ENCODE measurements at places on chromosomes 5 and 9.

- DNase-seq, result no peak
Observed at GRCh38 chr9:20041697-20042081, 252.9 kb upstream of the SLC24A2 start.

DNA sequence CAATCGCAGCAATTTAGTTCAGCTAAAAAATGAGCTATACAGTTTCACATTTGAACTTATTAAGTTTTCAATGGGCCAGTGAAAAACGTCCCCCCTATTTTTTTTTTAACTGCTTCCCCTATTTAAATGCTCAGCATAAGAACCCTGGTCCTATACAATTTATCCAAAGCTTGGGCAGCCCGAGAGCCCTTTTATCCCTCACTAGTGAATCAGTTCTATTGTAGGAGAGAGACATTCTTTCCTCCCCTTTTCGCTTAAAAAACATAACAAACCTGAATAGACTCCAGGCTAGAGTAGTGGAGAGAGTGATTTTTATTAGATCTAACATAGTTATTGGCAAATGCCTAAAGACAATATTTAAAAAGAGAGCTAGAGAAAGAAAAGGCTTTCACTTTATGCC lies 1.4 kb downstream of the LIX1 start:
- DNase-seq, result no peak

- no peak for DNase-seq
Observed at GRCh38 chr5:55966284-55966683, 28.5 kb downstream of the IL6ST start.

GRCh38 chr5:4987431-4987830 lies 152.7 kb upstream of the ADAMTS16 start:
- no peak for DNase-seq

GRCh38 chr9:118336943-118337330 lies 632.7 kb downstream of the TLR4 start:
- DNase-seq, result no peak

GRCh38 chr5:56631719-56632118 lies 183.6 kb upstream of the MAP3K1 start:
- no peak for DNase-seq

- DNase-seq, result no peak
Observed at GRCh38 chr5:74192606-74193299, 447.8 kb downstream of the ENC1 start.

DNA sequence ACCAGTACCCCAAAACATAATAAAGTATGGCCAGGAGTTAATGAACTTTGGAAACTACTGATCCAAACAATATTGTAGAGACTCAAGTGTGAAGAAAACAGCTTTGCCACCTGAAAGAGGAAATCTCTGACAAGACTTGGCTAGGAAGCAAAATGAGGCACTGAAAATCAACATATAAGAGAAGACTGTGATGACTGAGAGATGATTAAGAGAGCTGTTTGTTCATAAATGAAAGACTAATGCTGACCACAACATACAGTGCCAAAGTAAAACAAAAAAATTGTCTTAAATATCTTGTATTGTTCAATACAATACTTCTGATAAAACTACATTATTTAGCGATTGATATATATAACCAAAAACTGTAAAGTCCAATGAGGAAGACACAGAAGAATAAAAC lies 7.2 kb downstream of the RC3H2 start:
- DNase-seq, result no peak

GRCh38 chr5:179840766-179841165 lies 17.9 kb downstream of the MRNIP start:
- DNase-seq, result no peak

- no peak for DNase-seq
Observed at GRCh38 chr9:99011161-99011709, 67.5 kb downstream of the COL15A1 start.

- no peak for DNase-seq
Observed at GRCh38 chr5:126438267-126438666, 15.1 kb downstream of the GRAMD2B start.

DNA sequence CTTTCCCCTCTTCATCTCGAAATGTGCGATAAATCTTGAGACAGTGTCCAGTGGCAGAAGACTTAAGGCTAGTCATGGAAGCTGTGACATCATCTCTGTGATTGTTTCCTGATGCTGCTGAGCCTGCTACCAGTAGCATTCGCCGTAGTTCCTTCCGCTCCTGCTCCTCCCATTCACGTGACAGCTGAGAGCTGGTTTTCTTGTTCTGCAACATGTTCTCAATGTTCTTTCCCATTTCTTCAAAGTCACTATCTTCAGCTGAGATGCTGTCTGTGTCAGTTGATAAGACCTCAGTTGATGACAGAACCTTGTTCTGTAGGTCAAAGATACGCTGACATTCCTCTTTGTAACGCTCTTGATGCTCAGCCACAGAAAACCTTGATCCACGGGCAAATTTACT lies 3.5 kb downstream of the TAF1L start:
- DNase-seq, result no peak
